Calu3 (cell line): ENCODE measurements at places on chromosomes 6 and 20. TPM values are rescaled to one million over a fixed set of nuclear protein-coding genes. Genes with fewer than 3 reads are reported as not detected.

DNA sequence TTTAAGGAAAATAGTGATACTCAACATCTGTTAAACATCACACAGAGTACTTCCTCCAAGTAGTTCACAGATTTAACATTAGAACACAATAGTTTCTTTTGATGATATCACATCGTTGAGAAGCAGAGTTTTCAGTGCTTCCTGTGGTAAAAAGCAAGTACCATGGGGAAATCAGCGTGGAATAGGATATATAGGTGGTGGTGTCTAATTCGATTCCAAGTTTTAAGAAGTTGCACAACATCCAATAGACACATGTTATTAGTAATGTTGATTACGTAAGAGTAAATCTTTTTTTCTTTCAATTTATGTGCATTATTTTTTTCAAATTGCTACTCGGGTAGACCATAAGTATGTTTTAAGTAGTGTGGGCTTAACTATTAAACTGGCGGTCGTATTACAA is 360.7 kb downstream of the NKAIN2 start:
- no peak overlapping the region for H3K4me3 ChIP-seq
- no peak overlapping the region for H3K27ac ChIP-seq
- no peaks in the 10 kb centered on the region for H3K36me3 ChIP-seq
- H3K27me3 ChIP-seq, result no peaks in the 10 kb centered on the region
- H3K4me1 ChIP-seq, result no peaks in the 10 kb centered on the region

GRCh38 chr6:88890860-88891845 is 72.3 kb downstream of the RNGTT start:
- H3K27me3 ChIP-seq, result no peaks in the 10 kb centered on the region
- H3K4me3 ChIP-seq, result no peak overlapping the region
- DNase-seq, result no peak
- no peaks in the 10 kb centered on the region for H3K4me1 ChIP-seq
- no peaks in the 10 kb centered on the region for H3K36me3 ChIP-seq
- no peak overlapping the region for H3K27ac ChIP-seq

- H3K27ac ChIP-seq, result no peak overlapping the region
- H3K4me1 ChIP-seq, result no peaks in the 10 kb centered on the region
- no peak overlapping the region for H3K4me3 ChIP-seq
- no peaks in the 10 kb centered on the region for H3K36me3 ChIP-seq
- no peaks in the 10 kb centered on the region for H3K27me3 ChIP-seq
These were observed 56.5 kb downstream of the SHLD1 start for GRCh38 chr20:5806457-5807263.

GRCh38 chr6:24980507-24981385 is 45.0 kb upstream of the RIPOR2 start:
- peak overlapping the region; percentile 66 for H3K27ac ChIP-seq
- H3K27me3 ChIP-seq, result no peaks in the 10 kb centered on the region
- peaks cover 46% of the 10 kb centered on the region for H3K4me1 ChIP-seq
- no peaks in the 10 kb centered on the region for H3K36me3 ChIP-seq
- peak; percentile 29 for DNase-seq

DNA sequence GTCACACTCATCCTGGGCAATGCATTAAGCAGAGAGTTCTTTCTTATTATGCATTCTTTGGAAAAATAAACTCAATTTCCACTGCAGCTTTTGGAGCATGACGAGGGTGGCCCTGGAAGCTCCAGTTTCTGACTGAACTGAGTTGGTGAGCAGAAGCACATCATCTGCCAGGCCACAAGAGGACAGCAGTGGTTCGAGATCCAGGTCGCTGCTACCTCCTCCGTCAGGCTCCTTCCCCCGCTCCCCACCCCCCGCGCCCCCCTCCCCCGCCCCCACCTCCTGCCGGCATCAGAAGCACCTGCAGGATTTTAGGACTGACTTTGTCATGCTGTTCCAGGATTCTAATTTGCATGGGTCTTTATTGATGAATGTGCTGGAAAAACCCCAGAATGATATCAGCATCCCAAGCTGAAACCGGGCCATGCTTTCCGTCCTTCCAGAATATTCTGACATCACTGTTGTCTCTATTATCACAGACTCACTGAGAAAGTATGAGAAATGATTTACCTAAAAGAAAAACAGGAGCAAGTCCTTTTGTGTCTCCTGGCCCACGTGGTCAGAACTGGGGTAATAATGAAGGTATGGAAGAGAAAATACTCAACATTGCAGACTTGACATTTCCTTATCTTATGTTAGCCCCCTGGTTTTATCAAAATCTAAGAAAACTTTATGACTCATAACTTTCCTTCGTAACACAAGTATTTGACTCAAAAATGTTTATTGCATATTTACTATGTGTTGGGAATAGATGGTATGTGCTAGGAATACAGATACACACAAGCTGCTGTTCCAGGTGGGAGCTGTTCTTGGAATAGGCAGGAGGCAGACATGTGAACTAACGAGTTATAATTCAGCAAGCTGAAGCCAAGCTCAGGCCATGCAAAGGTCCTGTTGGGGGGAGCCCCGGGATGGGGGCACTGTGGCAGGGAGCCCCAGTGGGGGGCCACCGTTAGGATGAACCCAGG is 220.2 kb upstream of the EXOC2 start:
- no peak overlapping the region for H3K4me3 ChIP-seq
- peak; percentile 58 for DNase-seq
- no peak overlapping the region for H3K27ac ChIP-seq
- H3K36me3 ChIP-seq, result no peaks in the 10 kb centered on the region
- peaks cover 7% of the 10 kb centered on the region for H3K4me1 ChIP-seq
- H3K27me3 ChIP-seq, result no peaks in the 10 kb centered on the region

DNA sequence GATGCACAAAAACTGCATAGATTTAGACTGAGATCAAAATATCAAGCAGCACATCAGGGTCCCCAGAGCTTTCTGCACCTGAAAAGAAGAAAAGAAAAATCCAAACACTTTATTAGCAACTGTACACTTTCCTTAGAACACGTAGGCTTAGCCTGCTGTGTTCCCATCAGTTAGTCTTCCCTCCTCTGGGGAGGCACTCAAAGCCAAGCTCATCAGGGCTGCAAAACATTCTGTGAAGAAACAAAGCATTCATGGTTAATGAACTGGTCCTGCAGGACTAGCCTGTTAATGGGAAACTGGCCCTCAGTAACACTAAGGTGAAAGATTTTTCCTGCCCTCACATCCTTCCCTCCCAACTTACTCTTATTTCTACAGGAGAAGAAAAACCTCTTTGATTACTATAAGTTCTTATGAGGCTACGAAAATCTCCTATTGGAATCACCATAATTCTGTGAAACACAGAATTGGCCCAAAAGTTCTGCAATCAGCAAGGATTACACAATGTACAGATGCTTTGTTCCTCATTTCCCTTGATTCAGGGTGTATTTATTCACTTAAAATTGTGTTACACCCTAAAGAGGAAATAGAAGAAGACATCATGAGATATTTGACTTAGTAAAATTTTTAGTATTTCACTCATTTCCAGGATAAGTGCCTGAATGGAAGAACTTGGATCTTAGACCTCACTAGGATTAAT is 901.0 kb upstream of the MAP3K7 start:
- no peak overlapping the region for H3K4me3 ChIP-seq
- H3K27ac ChIP-seq, result no peak overlapping the region
- DNase-seq, result peak; percentile 6
- H3K36me3 ChIP-seq, result no peaks in the 10 kb centered on the region

DNA sequence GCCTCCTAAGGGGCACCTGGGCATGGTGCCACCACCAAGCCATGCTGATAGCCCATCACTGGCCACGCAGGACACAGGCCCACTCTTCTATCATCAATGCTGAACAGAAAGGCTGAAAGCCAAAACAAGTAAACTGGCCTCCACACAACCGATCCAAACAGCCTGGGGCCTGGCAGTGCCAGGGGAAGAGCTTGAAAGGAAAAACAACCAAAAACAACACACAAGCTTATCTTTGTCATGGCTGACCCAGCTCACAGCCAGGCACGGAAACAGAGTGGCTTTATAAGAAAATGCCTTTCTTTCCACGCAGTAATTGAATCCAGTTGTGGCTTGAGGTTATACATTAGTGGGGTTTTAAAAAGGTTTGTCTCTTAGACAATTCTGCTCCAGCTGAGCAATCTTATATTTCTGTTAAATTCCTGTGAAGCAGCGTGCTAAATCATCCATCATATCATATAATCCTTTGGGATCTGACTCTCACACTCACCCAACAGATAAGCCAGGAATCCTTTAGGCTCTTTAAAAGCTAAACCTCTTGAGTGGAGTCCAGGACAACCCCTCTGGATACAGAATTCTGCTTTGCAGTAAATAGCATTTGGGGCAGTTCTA is 65.4 kb upstream of the SLC22A16 start:
- DNase-seq, result no peak
- H3K27me3 ChIP-seq, result no peaks in the 10 kb centered on the region

DNA sequence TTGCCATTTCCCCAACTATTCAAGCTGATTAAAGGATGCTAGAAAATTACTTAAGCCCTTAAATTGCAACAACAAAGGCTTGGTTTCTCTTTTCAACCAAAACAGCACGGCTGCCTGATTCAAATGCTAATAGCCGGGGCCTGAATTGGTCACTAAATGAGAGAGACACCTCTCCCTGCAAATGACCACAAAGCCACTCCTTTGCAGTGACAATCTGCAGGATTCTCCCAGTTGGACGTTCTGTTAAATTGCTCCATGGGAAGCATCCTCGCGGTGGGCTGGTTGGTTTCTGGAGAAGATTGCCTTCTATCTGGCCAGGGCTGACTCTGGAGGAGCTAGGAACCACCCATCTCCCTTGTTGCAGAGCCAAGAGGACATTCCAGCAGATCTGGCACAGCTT is 29.7 kb upstream of the TBXT start:
- H3K4me1 ChIP-seq, result peaks cover 8% of the 10 kb centered on the region
- no peak overlapping the region for H3K27ac ChIP-seq
- DNase-seq, result no peak
- H3K36me3 ChIP-seq, result no peaks in the 10 kb centered on the region

DNA sequence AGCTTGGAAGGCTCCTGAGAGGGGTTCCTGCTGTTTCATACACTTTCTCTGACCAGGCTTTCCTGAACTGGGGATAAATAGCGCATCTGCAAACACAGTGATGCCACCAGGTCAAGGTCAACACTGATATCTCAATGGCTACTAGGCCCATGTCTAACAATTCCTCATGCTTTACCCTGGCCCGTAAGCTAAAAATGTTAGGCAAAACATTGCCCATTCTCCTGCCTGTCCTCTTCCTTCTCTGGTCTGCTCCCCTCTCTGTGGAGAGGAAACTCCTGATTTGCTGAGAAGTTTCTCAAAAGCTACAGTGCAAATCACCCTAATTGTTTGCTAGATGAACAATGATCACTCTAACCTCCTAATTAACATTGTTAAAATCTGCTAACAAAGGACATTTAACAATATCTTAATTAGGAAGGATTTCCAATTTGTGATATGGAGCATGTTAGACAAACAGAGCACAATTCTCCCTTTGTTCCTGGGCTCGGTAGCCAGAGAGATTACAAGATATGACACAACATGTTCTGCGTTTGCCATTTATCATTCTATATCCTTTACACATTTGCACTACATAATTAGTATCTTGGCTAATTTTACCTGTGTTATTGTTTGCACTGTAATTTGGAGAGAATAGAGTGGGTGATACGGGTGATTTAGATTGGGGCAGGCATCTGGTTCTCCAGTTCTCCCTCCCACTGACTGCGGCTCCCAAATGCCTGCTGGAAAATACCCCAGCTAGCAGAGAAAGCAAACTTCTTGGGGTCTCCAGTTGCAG is 266.8 kb downstream of the CD83 start:
- no peaks in the 10 kb centered on the region for H3K36me3 ChIP-seq
- H3K27me3 ChIP-seq, result no peaks in the 10 kb centered on the region
- peak overlapping the region; percentile 45 for H3K27ac ChIP-seq
- H3K4me1 ChIP-seq, result peaks cover 22% of the 10 kb centered on the region

Gene ATP6V1G2
- 1.0 and 1.5 TPM in 2 replicates for total RNA-seq

Gene LAMA4
- 85.8 and 89.9 TPM in 2 replicates for total RNA-seq

Gene RIPK1
- total RNA-seq, result 11.5 and 11.6 TPM in 2 replicates

Gene SYTL3
- 14.2 and 15.0 TPM in 2 replicates for total RNA-seq

Gene NKX2-4
- not detected in 2 replicates for total RNA-seq

Gene MDFI
- total RNA-seq, result 19.7 and 23.9 TPM in 2 replicates
